ENCODE measurements at places on chromosomes 11 and 22.

GRCh38 chr11:6531267-6531752, 34.2 kb downstream of the DNHD1 start:
- no peak for ATAC-seq

GRCh38 chr11:10796191-10796590, 12.5 kb downstream of the EIF4G2 start:
- ATAC-seq = no peak

- ATAC-seq = no peak
Measured at GRCh38 chr11:3008746-3009336, 16.7 kb upstream of the NAP1L4 start.

DNA sequence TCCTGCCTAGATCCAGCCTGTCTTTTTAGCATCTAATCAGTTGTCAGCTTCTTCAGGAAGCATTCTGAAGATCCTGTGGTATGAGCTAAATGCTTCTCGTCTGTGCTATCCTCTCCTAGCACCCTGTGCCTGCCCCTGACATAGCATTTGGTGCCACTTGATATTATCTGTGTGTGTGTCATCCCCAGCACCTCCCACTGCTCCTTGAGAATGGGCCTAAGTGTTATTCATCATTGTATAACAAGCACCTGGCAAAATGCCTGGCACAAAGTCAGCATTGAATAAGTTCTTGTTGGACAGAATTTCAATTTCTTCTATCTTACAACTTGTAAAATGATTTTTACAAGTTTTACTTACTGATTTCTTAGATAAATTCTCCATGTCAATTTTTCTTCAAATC, 28.1 kb upstream of the OLFML1 start:
- no peak for ATAC-seq

DNA sequence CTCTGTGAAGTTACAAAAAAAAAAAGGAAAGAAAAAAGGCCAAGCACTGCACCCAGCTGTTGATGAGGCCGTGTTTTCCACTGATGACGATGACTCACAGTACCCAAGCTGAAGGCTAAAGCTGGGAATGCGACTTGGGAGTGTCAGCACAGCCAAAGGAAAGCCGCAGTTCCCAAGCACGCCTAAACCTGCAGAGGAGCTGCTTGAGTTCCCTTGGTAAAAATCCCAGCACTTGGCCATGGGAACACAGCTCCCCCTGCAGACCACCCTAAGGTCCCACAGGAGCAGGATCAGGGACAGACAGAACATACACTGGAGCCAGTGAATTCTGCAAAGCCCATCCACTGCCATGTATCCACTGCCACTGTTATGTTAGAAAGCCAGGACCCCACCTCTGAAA, 39.9 kb downstream of the SERGEF start:
- no peak for ATAC-seq

GRCh38 chr11:96303064-96303463, 39.9 kb downstream of the MAML2 start:
- ATAC-seq = peak; percentile 71

DNA sequence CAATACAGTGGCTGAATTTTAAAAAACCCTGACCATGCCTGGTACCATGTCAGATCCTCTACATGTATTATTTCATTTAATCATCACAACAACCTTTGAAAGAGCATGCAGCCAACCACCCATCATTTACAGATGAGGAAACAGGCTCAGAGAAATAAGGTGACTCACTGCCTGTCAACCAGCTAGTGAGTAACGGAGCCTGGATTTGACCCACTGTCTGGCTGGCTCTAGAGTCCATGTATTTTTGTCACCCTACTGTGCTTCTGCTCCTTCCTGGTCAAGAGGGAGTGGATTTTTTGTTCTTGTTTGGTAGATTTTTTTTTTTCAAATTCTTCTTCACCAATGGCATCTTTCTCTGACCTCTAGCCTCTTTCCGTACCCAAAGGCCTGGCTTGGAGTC, 77.4 kb downstream of the CWC15 start:
- no peak for ATAC-seq

GRCh38 chr11:69950120-69950519, 128.0 kb upstream of the ANO1 start:
- ATAC-seq = no peak

DNA sequence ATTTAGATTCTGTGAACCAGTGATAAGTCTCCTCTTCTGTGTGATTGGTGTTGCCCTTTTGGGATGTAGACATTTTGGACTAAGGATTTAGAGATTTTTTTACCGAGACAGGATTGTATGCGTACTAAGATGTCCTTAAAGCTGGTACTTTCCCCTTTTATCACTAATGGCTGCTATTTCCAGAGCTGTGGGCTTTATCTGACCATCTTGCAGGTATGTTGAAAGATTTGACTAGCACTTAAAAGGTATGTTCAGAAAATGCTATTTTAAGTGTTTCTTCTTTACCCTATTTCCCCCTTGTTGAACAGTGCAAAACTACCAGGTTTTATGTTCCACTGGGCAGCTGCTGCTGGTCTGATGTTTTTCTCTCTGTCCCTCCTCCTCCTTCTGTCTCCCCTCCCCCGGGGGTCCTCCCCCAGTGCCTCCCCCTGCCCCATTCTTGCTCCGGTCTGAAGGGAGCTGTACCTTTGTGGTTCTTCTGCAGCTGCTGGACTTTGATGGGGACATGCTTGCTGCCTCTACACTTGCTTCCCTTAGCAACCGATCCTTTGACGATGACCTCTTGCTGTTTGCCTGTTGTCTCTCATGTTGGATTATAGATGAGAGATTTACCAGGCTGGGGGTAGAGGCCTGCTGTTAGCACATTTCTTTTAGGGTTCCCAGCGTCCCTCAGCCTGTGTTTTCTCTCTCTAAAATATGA, 59.6 kb downstream of the ZNRF3 start:
- ATAC-seq = no peak

GRCh38 chr11:103109818-103110388, 677 bp downstream of the DYNC2H1 start:
- peak; percentile 2 for ATAC-seq

DNA sequence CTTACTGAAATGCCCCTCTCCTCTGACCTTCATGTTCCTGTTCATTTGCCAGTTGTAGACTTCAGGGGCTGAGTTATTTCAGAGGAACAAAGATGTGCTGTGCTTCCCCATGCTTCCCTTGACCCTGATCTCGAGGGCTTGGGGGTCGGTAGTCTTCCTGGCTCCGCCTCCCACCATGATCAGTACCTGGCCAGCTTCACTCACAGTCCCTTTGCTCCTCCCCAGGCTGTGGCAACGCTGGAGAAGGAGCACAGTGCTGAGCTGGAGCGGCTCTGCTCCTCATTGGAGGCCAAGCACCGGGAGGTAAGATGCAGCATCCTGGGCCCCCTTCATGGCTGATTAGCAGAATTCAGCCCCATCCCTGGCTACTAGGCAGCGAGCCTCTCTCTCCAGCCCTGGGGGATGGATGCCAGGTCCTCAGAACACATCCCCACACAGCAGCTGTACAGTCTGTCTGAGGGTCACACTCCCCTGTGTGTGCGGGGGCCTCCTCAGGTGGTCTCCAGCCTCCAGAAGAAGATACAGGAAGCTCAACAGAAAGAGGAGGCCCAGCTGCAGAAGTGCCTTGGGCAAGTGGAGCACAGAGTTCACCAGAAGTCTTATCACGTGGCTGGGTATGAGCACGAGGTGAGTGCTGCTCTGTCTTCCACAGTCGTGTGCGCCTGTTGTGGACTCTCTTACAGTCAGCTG, 64.5 kb downstream of the CEP164 start:
- ATAC-seq = no peak

DNA sequence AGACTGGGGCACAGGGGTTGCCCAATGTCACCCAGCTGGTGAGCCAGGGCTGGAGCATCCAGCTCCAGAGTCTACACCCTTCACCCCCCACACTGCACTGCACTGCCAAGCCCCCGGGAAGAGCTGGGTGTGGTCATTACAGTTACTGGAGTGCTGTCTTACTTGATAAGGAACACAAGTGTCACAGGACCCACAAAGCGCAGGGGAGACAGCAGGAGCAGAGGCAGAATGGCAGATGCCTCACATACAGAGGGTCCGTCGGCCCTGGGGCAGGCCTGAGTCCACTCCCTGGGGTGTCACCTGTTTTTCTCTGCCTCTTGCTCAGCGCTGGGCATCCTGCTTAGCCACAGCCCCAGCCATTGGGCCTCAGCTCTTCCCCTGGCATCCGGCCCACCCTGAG, 7.7 kb downstream of the IL2RB start:
- no peak for ATAC-seq

DNA sequence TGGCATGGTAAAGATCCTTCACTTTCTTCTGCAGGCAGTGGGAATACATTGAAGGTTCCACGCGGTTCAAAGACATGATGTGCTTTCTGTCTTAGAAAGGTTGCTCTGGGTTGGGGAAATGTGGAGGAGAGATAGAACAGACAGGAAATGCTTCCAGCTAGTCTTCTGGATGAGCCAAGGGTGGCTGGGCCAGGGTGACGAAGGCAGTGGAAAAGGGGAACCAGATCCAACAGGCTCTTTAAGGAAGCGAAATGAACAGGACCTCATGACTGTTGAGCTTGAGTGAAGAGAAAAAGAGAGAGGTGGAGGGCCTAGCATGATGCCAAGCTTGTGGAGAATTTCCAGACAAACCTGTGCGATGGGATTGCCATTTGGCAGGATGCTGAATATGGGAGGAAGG, 56.4 kb upstream of the LMO1 start:
- no peak for ATAC-seq

DNA sequence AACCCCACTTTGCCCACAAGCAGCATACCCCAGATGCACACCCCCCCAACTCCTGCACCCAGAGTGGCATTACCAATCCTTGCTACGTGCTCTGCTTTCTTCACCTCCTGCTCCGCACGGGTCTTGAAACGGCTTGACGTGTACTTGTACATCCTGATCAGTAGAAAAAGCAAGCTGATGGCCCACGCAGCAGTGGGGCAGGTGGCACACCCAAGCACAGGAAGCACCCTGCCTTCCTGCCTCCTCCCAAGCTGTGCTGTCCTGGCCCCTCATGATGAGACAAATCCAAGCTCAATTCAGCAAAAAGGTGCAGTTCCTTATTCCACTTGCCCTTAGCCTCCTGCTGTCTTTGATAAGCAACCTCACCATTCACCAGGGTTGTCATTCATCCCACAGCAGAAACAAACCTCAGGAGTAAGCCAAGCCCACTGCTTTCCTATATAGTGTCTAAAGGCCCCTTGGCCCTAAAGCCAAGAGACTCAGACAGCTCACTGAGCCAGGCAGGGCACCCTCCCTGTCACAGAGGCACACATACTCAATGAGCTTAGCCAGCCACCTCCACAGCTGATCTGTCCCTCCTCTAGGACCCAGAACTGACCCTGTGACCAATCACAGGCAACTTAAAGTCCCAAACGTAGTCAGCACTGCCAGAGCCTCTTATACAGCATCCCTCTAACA, 27.8 kb downstream of the MORC2 start:
- ATAC-seq = peak; percentile 65

GRCh38 chr11:79397252-79397651, 43.6 kb downstream of the TENM4 start:
- ATAC-seq = no peak

GRCh38 chr11:69475141-69475865, 6.2 kb upstream of the LINC01488 start:
- no peak for ATAC-seq

DNA sequence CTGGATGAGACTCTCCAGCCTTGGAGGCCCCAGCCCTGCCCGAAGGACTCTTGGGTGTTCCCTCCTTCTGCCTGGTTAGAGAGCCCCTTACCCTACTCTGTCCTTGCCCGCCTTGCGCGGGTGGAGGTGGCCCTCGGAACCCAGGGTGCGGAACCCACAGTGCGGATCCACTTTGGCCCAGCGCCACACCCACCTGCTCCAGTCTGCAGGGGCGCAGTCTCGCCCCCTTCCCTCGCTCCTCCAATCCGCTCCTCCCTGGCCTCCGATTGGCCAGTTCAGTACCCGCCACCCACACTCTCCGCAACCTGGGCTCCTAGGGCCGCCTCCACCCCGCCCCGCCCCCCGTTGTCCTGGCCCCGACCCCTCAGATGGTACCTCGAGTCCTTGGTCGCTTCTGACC, 2.4 kb downstream of the CAPN1 start:
- no peak for ATAC-seq

Data from activated CD4-positive, CD25-positive, alpha-beta regulatory T cell treated with anti-CD3 and anti-CD28 coated beads, Interleukin-2, amount 50 U/mL, for 24 hours (primary cell).